ENCODE measurements at places on chromosomes 3 and 15. TPM values are rescaled to one million over a fixed set of nuclear protein-coding genes. Genes with fewer than 3 reads are reported as not detected.

DNA sequence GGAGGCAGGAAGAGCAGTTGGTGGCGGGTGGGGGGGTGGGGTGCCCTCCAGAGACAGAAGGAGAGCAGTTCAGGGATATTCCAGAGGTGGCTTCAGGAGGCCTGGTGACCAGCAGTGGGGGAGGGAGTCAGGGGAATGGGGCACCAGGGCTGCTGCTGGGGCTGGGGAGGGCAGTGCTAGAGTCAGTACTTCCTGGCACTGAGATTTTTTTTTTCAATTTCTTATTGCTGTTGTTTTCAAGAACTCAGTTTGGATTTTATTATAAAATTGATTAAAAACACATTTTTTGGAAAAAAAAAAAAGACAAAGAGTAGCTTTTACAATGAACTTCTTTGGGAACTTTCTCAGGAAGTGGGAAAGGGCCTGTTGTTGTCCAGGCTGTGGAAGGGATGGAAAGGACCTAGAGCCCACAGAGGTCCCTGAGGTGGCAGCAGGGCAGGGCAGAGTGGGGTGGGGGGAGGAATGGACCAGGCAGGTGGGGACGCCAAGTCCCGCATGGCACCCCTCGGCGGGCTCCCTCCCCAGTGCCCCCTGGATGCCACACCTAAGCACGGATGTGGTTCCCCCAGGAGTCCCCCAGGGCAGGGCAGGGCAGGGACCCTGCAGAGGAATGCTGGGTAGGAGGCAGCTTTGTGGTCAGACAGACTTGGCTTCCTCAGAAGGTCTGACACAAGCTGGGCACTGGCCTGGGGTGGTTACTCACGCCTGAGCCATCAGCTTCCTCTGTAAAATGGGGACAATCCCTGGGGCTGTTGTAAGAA lies 8.5 kb upstream of the ANPEP start:
- no peak for DNase-seq
- no peaks in the 10 kb centered on the region for H3K27me3 ChIP-seq
- H3K36me3 ChIP-seq, result no peaks in the 10 kb centered on the region
- peaks cover 54% of the 10 kb centered on the region for H3K4me1 ChIP-seq

DNA sequence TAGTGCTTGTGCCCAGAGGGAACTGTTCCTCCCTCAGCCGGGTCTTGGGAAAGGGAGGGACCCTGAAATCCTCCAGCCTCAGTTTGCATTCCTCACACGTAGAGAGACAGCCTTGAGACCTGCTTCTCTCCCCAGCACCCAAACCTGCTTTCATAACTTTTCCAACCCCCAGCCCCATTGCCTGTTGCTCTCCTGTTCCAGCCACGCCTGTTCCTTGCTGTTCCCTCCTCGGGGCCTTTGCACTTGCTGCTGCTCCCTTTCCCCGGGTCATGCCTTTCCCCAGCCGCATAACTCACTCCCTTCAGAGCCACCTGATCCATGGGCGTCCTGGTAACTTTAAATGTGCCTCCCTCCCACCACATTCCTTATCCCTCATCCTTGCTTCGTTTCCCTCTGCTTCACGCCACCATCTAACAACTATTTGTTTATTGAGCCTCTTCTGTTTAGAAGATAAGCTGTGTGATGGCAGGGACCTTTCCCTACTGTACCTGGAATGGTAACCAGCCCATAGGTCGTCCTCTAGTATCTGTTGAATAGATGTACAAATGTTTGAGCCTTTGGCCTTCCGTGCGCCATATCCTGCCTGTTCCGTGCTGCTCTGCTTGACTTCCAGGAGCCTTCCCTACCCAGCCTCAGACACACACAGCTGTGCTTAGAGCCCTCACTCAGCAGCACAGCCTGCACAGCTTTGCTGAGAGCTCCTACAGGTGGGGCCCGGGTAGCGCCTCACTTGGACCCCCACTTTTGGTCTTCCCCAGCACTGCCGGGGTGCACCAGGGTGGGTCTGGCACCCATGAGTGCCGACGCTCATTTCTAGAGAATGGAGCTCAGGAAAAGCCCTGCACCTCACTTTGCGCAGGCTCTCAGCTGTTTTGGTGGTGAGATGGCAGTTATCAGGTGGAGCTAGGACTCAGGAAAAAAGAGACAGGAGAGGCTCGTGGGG lies 60.2 kb downstream of the SCN5A start:
- H3K27ac ChIP-seq, result no peak overlapping the region
- H3K4me1 ChIP-seq, result no peaks in the 10 kb centered on the region

DNA sequence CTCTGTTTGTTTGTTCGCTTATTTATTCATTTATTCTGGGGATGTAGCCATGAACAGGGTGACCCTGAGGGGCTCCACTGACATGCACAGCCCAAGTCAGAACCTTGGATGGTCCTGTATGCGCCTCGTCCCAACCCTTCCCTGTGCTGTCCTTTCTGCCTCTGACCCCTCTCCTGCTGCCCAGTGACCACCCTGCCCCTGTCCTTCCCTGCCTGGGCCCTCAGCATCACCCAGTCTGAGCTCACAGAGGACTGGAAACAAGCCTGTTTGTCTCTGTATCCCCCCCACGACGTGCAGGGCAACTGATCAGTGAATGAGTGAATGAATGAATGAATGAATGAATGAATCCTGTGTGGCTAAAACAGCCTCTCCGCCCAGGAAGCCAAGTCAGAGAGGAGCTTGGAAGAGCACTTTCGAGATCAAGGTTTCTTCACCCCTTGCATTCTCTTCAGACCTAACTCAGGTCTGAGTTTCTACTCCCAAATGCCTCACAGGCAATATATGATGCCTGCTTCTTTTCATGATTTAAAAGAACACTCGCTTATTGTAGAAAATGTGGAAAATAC lies 157.7 kb downstream of the SMAD6 start:
- H3K4me1 ChIP-seq, result no peaks in the 10 kb centered on the region
- H3K27me3 ChIP-seq, result peaks cover 2% of the 10 kb centered on the region
- no peak for DNase-seq

DNA sequence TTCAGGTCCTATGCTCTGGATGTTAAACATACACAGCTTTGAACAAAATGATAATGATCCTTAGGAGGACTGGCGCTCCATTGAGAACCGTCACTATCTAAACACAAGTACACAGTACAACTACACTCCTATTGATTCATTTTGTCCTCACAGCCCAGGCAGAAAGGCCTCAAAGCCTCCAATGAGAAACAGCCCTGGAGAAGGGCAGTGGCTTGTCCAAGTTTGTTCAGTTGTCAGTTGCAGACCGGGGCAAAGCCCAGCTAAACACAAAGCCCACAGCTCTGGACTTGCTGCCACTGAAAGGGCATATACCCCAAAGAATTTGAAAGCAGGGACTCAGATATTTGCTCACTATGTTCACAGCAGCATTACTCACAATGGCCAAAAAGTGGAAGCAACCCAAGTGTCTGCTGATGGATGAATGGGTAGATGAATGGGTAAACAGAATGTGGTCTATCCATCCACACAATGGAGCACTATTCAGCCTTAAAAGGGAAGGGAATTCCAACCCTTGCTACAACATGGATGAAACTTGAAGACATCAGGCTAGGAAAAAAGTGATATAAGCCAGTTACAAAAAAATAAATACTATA lies 34.7 kb downstream of the NUP210 start:
- no peak overlapping the region for H3K27ac ChIP-seq
- DNase-seq, result no peak
- peaks cover 89% of the 10 kb centered on the region for H3K36me3 ChIP-seq
- H3K4me1 ChIP-seq, result peaks cover 23% of the 10 kb centered on the region
- H3K27me3 ChIP-seq, result no peaks in the 10 kb centered on the region

DNA sequence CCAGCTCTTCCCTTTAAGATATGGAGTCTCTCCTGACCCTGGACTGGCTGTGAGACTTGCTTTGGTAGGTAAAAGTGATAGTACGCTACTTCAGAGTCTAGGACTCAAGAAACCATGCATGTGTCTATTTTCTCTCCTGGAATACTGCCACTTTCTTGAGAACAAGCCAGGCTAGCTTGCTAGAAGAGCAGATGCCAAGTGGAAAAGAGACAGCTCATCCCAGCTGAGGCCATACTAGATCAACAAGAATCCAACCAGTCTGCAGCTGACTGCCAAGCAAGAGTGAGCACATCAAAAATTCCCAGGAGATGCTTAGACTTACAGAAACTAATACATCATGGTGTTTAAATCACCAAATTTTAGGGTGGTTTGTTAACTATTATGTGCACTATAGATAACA lies 208.3 kb upstream of the RBMS3 start:
- no peak overlapping the region for H3K4me3 ChIP-seq
- no peaks in the 10 kb centered on the region for H3K4me1 ChIP-seq
- no peak for DNase-seq

GHSR gene
- polyA plus RNA-seq, result not detected

DNA sequence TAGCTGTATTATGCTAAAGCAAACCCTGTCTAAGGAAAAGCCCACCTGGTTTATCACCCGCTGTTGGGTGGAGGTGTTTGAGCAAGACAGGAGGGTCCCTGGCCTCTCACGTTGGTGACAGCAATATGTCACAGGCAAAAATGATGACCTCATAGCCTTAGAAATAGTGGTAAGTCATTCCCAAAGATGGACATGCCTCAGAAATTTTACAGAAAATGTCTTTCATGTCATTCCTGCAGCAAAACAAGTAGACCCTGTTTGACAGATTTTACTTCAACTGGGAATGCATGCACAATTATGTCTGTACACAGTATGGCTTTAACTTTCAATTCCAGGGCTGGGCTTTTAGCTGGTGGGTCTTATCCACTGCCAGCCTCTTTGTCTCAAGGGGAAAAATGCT lies 362.3 kb upstream of the C2CD4B start:
- peaks cover 6% of the 10 kb centered on the region for H3K4me1 ChIP-seq
- H3K27me3 ChIP-seq, result no peaks in the 10 kb centered on the region
- no peaks in the 10 kb centered on the region for H3K36me3 ChIP-seq
- no peak for DNase-seq

DNA sequence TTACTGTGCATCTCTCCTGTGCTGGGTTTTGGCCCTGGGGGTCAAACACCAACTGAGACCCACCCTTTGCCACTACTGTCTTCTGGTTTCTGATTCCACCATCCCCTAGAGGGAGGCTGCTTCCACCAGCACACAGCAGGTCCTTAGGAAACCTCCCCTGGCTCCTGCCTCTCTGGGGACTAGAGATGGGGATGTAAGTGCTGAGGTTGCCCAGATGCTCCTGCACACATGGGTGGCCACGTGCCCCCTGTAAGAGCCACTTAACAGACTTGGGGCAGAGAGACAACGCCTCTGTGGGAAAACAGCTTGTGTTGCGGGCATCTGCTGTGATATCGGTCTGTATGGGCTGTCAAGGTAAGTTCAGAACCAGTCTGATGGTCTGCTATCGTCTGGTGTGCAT lies 83.4 kb downstream of the ATP2B2 start:
- no peak overlapping the region for H3K27ac ChIP-seq
- DNase-seq, result no peak
- no peak overlapping the region for H3K4me3 ChIP-seq
- no peaks in the 10 kb centered on the region for H3K36me3 ChIP-seq
- H3K27me3 ChIP-seq, result no peaks in the 10 kb centered on the region

Measured in HepG2 (cell line).